ENCODE measurements at places on chromosomes 6 and 20.

- DNase-seq: no peak
These were observed 199.1 kb upstream of the BTBD3 start for GRCh38 chr20:11718474-11719094.

DNA sequence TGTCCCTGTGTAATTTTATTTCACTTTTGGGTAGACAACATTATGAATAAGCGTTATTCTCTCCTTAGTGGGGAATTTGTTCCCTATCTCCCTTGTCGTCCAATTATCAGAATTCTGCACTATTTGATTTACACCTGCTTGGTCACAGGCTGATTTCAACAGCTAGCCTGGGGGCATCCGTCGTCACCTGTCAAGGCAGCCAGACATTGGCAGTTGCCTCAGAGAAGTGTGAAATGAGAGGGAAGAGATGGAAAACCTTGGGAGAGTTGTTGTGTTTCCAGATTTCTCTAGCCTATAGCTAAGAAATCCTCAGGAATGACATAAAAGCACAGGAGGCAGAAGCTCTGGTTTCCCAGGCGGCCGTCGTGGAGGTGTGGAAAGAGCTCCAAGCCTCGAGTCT lies 891 bp upstream of the GHRH start:
- no peak for DNase-seq

GRCh38 chr20:20363799-20364592 lies 3.9 kb upstream of the INSM1 start:
- DNase-seq: no peak

- no peak for DNase-seq
These were observed 4.1 kb downstream of the C20orf202 start for GRCh38 chr20:1207293-1207878.

- DNase-seq: no peak
These were observed 224 bp downstream of the MPC1 start for GRCh38 chr6:166382500-166382932.

GRCh38 chr6:89273816-89274215 lies 41.3 kb downstream of the GABRR2 start:
- DNase-seq: no peak

- DNase-seq: no peak
These were observed 266.8 kb downstream of the CD83 start for GRCh38 chr6:14384175-14384949.

DNA sequence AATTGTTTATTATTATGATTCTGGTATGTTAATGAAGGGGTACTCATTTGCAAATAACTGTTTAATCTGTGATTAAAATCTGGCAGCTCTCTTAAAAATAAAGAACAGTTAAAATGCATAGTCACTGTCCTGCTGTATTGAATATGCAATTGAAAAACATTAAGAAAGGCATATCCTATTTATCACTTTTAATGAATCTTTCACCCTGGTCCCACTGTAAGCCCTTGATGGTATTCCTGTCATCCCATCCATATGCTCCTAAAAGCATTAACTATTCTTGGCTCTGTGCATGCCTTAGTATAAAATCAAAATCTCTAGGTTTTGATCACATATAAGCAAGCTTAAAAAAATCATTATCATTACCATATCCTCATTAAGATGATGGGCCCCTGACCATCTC lies 411.0 kb upstream of the SOX4 start:
- DNase-seq: no peak

DNA sequence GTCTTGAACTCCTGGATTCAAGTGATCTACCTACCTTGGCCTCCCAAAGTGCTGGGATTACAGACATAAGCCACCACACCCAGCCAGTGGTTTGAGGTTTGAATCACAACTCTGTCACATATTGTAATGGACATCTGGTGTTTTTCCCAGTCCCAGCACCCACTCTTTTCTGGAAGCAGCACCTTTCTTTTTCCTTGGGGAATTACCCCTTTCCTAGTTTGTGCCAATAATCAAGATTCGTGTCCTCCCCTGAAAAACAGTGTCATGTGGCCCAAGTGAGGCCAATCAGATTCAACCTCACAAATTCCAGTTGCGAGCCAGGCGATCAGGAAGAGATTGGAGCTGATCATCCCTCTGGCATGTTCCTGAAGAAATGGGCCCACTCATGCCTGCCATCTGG lies 71.7 kb upstream of the SGK1 start:
- DNase-seq: no peak

- DNase-seq: no peak
These were observed 324.4 kb downstream of the CENPW start for GRCh38 chr6:126664271-126664670.

- DNase-seq: no peak
These were observed 44.4 kb downstream of the MDFI start for GRCh38 chr6:41682497-41683272.

- no peak for DNase-seq
These were observed 296.5 kb downstream of the THBS2 start for GRCh38 chr6:168956884-168957730.

GRCh38 chr6:160088069-160088783 lies 33.4 kb upstream of the SLC22A1 start:
- no peak for DNase-seq

All from cortex of kidney (tissue), 1 donor.